Left lung (tissue), 14 donors: ENCODE measurements at places on chromosomes 7 and 10. TPM values are rescaled to one million over a fixed set of nuclear protein-coding genes. Genes with fewer than 3 reads are reported as not detected.

Gene GPRIN2
- 8.6 TPM for polyA plus RNA-seq

DNA sequence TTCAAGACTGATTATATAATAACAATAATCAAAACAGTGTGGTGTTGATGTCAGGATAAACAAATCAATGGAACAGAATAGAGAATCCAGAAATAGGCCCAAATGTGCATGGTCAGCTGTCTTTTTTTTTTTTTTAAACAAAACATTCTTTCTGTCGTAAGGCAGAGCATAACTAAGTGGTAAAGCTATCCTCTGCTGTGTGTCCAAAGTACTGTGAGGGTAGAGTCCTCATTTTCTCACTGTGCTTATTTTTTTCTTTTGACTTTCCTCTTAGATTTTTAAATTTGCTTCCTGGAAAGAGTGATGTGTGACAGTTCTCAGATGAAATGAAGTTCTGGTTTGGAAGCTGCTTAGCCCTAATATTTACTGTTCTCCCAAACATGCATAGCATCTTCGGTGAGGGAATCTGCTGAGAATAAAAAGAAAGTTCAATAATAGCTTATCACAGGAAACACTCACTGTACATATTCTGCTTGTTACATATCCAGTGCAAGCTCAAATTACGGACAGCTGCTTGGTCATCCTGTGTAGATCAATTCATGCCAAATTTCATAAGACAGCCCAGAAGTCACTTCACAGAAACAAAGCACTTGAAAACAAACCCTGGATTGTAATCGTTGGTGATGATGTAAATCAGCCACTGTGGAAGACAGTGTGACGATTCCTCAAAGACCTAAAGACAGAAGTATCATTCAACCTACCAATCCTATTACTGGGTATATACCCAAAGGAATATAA lies 423.9 kb downstream of the NEBL start:
- no peak for DNase-seq

DNA sequence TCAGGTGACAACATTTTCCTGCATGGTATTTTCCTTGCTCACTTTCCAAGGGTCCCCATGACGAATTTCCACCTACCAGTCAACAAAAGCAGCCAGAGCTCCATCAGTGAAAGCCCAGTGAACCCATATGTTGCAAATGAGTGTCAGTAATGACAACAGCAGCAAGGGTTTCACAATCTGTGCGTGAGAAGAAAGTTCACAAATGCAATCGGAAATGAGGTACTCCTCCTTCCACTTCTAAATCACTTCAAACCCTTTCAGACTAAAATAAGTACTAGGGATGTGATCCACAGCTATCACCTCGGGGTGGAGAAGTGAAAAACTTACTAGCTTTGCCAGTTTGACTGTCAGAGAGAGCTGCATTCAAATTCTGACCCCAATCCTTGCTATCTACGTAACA lies 55.6 kb upstream of the BET1 start:
- DNase-seq: no peak

DNA sequence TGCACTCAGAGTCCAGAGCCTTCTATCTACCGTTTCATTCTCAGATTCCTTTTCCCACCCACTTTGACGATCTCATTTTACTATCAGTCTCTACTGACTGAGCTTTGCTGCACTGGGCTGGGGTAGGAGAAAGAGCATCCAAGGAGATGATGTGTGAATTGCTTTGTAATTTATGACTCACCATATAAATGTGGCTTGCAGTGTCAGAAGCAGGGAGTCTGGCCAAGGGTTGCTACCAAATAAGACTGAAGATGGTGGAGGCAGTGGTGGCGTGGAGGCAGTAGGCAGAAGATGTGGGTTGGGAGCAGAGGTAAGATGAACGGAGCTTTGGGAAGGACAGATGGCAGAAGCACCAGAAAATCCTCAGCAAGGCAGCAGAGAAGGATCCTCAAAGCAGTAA lies 73.3 kb upstream of the AGK start:
- DNase-seq: no peak

GRCh38 chr7:19442016-19442785 lies 266.6 kb downstream of the POLR1F start:
- peak; percentile 1 for DNase-seq
